Activated CD4-positive, alpha-beta memory T cell treated with anti-CD3 and anti-CD28 coated beads, Interleukin-2, amount 10 ng/mL, durations not matched to agents 7 days and 5 days (primary cell): ENCODE measurements at places on chromosomes 3 and 15.
A peak's percentile ranks its signal among the peaks of the same experiment; 100 is the strongest.

DNA sequence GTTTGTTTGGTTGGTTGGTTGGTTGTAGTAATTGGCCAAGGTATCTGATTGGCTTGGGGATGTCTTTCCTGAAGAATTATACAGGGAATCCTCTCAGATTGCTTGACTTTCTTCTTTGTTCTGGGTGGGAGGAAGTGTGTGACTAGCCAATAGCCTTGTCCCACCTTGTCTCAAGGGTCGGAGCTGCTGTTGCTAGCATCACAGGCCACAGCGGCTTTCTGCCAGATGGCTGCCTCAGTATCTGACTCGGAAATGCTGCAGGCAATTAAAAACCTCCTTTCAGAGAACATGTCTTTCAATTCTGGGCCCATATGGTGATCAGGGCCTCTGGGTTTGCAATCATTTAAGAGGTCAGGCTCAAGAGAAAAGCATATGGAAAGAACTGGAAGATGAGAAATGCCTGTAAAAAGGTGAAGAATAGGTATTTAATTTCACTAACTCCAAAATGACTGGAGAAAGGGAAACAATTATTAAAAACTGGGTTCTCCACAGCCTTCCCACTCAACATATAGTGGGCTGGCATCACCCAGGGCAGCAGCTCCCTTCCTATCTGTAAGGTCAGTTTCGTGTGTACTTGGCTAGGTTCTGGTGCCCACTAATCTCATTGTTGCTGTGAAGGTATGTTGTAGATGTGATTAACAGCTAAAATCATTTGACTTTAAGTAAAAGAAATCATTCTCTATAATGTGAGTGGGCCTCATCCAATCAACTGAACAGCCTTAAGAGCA lies 32.4 kb downstream of the TGFBR2 start:
- no peak for DNase-seq
- H3K4me1 ChIP-seq = peaks cover 99% of the 10 kb centered on the region
- H3K4me3 ChIP-seq = no peak overlapping the region

DNA sequence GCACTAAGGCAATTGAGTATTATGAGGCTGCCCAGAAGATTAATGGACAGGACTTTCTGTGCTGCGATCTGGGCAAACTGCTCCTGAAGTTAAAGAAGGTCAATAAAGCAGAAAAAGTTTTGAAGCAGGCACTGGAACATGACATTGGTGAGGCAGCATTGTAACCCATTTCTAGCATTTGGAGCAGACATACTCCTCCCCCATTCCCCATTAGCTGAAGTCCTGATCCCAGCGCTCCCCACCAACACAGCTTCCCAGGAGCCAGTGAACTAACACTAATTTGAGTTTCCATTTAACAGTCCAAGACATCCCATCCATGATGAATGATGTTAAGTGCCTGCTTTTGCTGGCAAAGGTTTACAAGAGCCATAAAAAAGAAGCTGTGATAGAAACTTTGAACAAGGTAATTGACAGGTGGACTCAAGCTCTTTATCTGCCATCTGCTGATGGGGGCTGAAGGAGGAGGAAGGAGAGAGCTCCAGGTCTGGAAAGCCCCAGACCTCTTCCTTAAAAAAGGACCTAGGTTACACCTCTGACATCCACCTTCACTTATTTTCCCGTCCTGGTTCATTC lies 22.6 kb downstream of the CSRNP1 start:
- H3K27me3 ChIP-seq = no peaks in the 10 kb centered on the region
- no peak overlapping the region for H3K4me3 ChIP-seq
- H3K36me3 ChIP-seq = no peaks in the 10 kb centered on the region
- no peak overlapping the region for H3K27ac ChIP-seq

- no peak overlapping the region for H3K4me3 ChIP-seq
- H3K27ac ChIP-seq = no peak overlapping the region
- no peaks in the 10 kb centered on the region for H3K27me3 ChIP-seq
- DNase-seq = no peak
- H3K4me1 ChIP-seq = no peaks in the 10 kb centered on the region
Measured at GRCh38 chr3:54433846-54434245, 311.5 kb downstream of the CACNA2D3 start.

DNA sequence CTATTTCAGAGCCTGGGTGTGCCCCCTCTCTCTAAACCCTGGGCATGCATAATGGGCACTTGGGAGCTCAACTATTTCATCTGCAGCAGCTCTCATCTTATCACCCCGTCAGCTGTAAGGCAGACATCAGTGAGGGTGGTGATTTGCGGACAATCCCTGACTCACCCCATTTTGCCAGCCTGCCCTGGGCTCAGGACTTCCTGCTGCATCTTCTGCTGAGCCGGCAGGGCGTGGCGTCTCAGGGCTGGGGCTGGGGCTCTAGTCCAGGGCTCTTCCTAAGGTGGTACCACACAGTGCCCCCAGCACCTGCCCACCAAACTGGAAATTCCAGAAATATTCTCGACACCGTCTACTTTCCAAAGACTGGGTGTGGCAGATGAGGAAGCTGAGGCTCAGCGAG lies 925 bp upstream of the PSTPIP1 start:
- peaks cover 74% of the 10 kb centered on the region for H3K4me1 ChIP-seq
- H3K36me3 ChIP-seq = peaks cover 31% of the 10 kb centered on the region
- H3K27me3 ChIP-seq = no peaks in the 10 kb centered on the region
- DNase-seq = peak; percentile 83
- peak overlapping the region; percentile 92 for H3K4me3 ChIP-seq

- peaks cover 72% of the 10 kb centered on the region for H3K4me1 ChIP-seq
- DNase-seq = no peak
- H3K4me3 ChIP-seq = peak overlapping the region; percentile 58
- H3K36me3 ChIP-seq = peaks cover 51% of the 10 kb centered on the region
Measured at GRCh38 chr3:98545940-98546339, 14.2 kb downstream of the GPR15 start.

DNA sequence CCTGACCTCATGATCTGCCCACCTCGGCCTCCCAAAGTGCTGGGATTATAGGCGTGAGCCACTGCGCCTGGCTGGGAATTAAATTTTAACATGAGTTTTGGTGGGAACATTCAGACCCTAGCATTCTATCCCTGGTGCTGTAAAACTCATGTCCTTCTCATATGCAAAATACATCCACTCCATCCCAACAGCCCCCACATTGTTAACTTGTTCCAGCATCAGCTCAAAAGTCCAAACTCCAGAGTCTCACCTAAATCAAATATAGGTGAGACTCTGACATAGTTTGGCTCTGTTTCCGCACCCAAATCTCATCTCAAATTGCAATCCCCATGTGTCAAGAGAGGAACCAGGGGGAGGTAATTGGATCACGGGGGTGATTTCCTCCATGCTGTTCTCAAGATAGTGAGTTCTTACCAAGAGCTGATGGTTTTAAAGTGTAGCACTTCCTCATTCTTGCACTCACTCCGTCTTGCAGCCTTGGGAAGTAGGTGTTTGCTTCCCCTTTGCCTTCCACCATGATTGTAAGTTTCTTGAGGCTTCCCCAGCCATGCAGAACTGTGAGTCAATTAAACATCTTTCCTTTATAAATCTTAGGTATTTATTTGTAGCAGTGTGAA lies 96.2 kb upstream of the PLCL2 start:
- no peaks in the 10 kb centered on the region for H3K36me3 ChIP-seq
- peaks cover 8% of the 10 kb centered on the region for H3K4me1 ChIP-seq
- DNase-seq = no peak

- DNase-seq = no peak
- peaks cover 27% of the 10 kb centered on the region for H3K36me3 ChIP-seq
- no peak overlapping the region for H3K4me3 ChIP-seq
Measured at GRCh38 chr15:51883271-51883837, 53.9 kb downstream of the TMOD3 start.

DNA sequence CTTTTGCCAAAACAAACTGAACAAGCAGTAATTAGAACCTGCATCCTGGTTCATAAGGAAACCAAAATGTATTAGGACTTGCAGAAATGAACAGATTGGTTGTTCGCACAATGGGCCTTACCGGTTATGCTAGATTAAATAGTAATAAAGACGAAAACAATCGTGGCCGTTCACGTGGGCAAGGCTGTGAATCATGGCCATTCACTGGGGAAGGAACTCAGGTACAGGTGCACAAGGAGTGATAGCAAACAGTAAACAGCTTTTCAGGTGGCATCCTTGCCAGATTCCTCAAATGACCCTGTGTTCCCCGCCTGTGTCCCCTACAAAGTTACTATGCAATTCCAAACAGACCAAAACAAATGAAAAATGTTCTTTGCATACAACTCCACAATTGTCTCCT lies 8.2 kb downstream of the LRIG1 start:
- H3K36me3 ChIP-seq = peaks cover 9% of the 10 kb centered on the region
- no peaks in the 10 kb centered on the region for H3K27me3 ChIP-seq
- peaks cover 94% of the 10 kb centered on the region for H3K4me1 ChIP-seq

DNA sequence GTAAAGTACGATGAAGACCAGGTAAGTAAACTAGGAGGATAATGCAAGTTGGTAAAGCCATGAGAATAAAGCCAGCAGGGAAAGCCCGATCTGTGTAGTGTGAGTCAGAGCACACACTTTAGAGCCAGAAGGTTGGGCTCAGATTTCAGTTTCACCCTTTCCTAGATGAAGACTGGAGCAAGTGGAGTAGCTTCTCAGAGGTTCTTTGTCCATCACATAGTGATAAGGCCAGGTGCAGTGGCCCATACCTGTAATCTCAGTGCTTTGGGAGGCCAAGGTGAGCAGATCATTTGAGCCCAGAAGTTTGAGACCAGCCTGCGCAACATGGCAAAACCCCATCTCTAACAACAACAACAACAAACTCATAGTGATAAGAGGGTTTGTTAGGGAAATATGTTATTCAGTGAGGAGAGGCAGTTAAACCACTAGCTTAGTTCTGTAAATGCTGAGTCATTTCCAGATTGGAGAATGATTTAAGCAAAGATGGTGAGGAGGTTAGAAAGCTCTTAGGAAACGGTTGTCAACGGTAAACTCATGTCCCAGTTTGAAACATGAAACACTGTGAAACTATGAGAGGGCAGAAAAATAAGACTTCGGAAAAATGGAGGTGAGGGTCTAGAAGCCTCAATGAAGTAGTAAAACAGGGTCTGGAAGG lies 39.0 kb downstream of the IL12A start:
- no peaks in the 10 kb centered on the region for H3K27me3 ChIP-seq
- H3K36me3 ChIP-seq = peaks cover 6% of the 10 kb centered on the region
- H3K4me1 ChIP-seq = peaks cover 38% of the 10 kb centered on the region
- peak; percentile 38 for DNase-seq
- H3K27ac ChIP-seq = peak overlapping the region; percentile 89
